ENCODE measurements at places on chromosomes 1 and 21.

DNA sequence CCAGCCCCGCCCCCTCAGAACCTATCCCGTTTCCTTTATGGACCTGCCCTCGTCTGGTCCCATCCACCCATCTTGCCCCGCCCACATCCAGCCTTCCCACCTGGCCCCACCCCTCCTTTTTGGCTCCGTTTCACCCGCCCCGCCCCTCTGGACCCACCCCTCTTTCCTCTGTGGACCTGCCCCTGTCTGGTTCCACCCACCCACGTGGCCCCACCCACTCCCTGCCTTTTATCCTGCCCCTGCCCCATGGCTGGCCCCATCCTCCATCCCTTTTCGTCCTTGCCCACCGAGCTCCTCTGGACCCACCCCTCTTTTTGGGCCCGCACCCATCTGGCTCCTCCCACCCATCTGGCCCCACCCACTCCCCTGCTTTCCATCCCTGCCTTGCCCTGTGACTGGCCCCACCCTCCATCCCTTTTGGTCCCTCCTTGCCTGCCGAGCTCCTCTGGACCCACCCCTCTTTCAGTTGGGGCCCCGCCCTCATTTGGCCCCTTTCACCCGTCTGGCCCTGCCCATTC lies 177.3 kb downstream of the CAMTA1 start:
- peak; percentile 60 for DNase-seq

GRCh38 chr1:29673228-29673500 lies 436.8 kb downstream of the PTPRU start:
- no peak for DNase-seq

GRCh38 chr1:14773396-14774025 lies 175.0 kb downstream of the KAZN start:
- no peak for DNase-seq

- no peak for DNase-seq
Observed at GRCh38 chr21:46675595-46676280, 40.3 kb downstream of the PRMT2 start.

DNA sequence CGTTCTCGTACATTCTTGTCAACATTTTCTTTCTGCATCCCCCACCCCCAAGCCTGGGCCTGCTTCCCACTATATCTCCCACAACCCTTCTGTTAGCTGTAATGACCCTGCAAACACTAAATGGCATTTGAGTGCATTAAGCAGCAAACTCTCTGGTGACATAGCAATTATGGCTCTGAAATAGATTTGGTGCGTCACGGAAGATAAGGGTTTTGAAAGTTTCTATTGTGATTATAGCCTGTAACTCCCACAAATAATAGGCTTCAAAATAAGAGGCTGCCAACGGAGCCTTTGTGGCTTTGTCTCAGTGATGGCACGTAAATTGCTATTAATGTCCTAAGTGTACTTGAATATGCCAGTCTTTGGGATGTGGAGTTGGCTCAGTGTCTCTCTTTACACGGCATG lies 277.6 kb downstream of the PBX1 start:
- DNase-seq, result no peak

DNA sequence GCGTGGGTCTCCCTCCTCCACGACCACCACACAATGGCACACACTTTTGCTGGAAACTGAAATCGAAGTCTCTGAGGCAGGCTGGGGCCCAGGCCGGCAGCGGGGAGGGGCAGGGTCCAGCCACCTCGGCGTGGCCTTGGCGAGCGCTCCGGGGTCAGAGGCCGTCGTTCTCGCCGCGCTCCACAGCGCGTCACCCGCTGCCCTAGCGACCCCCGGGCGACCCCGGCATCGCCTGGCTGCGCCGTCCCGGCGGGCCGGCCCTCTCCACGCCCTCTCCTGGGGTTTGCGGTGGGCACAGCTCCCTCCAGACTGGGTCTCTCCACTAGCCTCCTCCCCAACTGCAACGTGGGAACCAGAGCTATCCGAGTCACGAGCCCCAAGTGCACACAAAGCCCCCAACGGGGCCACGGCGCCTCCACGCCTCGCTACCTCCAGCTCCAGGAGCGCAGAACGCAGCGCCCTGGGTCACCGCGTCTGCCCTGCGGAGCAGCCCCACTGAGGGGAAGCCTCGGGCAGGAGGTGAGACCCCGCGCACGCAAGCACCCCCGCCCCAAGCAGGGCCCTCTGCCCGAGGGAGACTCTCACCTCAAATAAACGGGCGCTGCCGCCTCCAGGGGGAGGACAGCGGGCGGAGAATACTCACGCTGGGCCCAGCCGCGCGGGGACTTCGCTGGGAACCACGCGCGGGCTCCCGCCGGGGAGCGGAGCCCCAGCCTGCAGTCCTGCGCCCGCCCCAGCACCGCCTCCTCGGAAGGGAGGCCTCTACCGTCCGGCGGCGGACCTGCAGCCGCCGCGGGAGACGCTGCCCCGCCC lies 134.0 kb upstream of the BARHL2 start:
- DNase-seq, result peak; percentile 94

DNA sequence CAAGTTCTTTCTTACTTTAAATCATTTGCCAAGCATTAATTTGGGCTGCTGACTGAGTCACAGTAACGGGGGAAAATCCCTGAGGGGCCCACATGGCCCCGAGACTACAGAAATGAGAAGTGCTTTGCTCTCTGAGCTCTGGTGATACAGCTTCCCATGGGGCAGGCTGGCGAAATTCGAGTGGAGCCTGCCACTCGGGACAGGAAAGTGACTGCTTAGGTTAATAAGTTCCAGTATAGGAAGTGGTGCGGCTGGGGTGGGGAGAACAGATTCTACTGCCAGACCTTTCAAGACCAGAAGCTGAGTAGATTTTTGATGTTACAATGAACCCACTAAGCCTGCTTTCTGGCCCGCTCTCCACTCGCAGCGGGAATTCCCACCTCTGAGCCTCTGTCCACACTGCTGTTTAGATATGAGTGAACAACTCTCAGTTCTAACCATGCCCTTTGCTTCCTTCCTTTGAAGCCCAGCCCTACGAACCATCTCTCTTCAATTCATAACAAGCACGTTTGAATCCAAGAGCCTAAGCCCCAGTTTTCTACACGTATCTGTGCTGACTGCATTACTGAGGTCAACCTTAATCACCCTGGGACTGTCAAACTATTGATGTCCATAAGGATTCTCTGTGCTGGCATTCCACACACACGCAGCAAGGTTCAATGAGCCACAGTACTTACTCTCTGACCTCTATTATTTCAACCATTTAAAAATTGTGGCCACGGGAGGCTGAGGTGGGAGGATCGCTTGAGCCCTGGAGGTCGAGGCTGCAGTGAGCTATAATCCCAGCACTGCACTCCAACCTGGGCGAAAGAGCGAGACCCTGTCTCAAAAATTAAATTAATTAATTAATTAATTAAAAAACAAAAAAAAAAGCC lies 9.6 kb downstream of the ZBTB17 start:
- DNase-seq, result no peak

DNA sequence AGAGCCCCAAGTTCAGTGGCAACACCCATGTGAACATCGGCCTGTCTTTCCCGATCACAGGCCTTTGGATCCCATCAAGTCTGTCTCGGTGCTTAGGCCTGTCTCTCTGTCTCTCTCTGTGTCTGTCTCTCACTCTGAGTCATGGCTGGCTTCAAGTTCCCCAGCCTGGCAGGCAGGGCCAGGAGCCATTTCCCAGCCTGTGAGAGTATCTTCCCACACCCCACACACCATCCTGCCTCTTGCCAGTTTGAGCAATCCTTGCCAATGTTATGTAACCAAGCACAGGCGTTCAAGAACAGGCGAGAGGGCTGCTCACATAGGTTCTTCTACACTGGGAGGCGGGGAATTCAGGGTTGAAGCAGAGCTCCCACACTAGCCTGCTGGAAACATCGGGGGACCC lies 70.0 kb upstream of the TMEM51 start:
- DNase-seq, result no peak

- DNase-seq, result no peak
Observed at GRCh38 chr21:46114963-46115362, 17.1 kb downstream of the COL6A2 start.

DNA sequence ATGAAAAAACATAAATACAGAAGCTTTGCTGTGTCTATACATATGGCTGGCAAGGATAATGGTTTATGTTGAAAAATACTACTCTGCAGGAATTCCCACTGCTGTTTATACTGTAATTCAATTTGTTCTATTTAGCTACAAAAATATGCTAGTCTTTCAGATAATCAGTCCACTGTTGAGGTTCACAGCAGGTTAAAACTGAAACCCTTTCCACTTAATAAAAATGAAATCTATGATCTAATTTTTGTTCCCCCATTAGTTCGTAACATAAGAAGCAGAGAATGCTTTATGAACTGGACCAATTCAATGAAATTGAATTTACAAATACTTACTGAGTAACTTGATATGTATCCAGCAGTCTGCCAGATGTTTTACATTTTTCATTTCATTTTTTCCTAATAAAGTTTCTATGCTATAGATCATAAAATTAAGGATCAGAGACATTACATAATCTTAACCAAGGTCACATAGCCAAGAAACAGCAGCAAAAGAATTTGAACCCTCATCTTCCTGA lies 360.1 kb upstream of the BEND5 start:
- no peak for DNase-seq

DNA sequence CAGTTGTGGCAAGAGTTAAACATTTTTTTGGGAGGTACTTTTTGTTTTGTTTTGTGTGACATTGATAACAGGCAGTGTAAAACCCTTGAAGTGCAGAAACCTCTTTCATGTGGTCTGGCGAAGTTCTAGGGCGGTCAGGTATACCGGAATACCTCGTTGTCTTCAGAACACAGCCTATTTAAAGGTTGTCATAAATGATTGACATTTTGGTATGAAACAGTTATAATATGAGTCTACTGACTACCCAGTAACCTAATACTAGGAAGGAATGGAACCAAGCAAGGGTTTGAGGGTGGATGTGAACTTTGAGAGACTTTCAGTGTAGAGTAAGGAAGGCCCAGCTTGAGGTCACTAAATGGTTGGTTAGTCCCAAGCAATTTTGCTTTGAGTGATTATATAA lies 40.5 kb downstream of the PATJ start:
- DNase-seq, result no peak

DNA sequence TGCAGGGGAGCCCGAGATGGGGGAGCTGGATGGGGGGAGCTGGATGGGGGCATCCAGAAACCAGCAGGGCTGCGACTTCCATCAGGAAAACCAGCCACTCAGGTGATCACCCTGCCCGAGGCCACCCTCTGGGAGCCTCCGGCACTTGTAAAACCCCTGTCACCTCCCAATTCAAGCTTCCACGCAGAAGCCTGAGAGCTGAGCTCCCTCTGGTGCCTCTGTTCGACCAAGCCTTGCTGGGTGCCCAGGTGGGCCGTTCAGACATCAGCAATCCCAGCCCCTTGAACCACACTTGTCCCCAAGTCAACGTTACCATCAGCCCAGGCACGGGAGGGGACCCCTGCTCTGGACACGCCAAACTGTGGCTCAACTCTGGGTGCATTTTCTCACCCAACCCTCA lies 59.6 kb downstream of the MEGF6 start:
- no peak for DNase-seq

- DNase-seq, result no peak
Observed at GRCh38 chr1:182120411-182121258, 59.1 kb upstream of the ZNF648 start.

GRCh38 chr1:21867451-21867996 lies 55.5 kb downstream of the LDLRAD2 start:
- no peak for DNase-seq

DNA sequence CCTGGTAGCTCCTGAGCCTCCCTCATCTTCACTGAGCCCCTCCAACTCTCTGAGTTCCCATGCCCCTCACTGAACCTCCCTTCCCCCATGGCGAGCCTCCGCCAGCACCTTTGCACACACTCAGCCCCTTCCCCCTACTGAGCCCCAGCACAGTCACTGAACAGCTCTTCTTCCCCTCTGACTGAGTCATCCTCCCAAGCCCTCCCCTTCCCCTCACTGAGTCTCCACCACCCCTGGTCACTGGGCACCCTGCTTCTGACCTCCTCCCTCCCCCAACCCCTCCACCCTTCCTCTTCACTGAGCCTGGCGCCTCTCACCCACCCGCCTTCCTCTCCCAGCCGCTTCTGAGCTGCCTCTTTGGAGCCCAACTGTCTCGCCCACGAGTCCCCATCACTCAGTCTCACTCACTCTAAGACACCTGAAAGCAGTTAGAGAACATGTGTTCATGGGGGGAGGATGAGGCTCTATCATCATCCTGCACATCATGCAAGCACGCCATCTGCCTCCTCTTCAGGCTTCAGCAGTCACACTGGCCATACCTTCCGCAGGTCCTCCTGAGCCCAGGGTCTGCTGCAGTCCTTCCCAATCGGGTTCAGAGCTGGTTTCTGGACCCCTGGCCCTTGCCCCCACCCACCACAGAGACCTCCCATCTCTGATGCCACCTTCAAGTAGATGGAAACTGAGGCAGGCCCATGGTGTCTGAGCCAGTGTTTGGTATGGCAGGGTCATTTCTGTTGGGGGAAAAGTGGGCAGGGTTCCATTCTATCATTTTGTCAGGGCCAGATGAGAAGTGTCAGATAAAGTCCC lies 2.0 kb upstream of the TRNP1 start:
- DNase-seq, result peak; percentile 68

GRCh38 chr1:227869851-227870305 lies 54.4 kb downstream of the PRSS38 start:
- no peak for DNase-seq

- peak; percentile 82 for DNase-seq
Observed at GRCh38 chr21:45330075-45330781, 42.5 kb upstream of the POFUT2 start.
